ENCODE measurements at places on chromosomes 12 and 14.

DNA sequence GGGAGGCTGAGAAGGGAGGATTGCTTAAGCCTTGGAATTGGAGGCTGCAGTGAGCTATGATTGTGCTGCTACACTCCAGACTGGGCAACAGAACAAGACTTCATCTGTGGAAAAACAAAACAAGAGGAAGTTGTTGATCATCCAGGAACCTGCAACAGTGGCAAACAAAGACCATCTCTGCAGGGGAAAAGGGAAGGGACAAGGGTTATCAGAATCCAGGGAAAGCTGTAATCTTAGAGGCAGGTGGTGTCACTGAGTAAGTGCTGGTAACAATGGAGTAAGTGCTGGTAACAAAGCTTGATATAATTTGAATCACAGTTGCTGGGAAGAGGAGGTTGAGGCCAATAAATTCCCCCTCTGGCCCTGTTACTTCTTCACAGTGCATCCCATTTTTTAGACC lies 27.5 kb upstream of the DCN start:
- no peak for DNase-seq

- DNase-seq = no peak
Measured at GRCh38 chr12:30870491-30871265, 55.9 kb upstream of the TSPAN11 start.

DNA sequence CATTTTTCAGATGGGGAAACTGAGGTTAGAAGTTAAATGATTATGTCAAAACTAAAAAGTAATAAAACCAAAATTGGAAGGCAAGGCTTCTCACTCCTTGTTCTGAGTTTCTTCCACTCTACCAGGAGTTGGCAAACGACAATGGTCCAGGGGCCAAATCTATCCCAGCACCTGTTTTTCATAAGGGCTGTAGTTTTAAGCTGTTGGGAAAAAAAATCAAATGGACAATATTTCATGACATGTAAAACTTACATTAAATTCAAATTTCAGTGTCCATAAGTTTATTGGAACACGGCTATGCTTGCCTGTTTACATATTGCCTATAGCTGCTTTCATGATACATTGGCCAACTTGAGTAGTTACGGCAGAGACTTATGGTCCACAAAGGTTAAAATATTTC lies 56.7 kb upstream of the TMCC3 start:
- DNase-seq = no peak

DNA sequence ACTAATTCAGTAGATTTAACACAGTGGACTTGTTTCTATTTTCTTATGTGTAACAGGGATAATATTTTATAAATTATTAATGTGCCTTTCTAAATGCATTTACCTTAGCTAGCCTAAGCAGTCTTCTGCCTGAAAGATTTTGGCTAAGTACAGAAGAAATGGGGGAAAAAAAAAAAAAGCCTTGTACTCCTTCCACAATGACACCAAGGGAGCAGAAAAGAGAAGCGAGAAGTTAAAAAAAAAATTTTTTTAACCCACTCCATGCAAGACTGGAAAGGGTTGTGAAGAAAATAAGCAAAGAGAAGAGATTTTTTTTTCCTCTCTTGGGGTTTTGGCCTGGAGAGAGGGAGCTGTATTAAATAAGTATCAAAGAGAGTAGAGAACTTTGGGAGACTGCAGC lies 28.7 kb downstream of the NELL2 start:
- no peak for DNase-seq

DNA sequence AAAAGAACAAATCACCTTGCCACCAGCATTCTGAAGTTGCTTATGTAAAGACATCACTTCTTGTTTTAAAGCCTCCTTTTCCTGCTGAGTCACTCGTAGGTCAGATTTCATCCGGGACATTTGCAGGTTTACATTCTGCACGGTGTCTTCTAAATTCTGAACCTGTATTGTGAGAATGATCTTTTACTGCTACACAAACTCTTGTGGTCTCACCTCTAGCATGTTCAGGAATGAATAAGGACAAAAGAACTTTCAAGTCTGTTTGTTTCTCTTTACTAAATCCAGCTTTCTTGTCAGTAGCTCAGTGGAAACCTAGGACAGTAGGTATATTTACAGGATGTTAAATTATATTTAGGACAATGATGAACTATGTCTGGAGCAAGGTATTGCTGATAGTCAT lies 73.5 kb upstream of the SAV1 start:
- peak; percentile 30 for DNase-seq

- DNase-seq = no peak
Measured at GRCh38 chr12:90859591-90859990, 95.4 kb downstream of the CCER1 start.

GRCh38 chr12:6529291-6529737 lies 5.0 kb upstream of the GAPDH start:
- DNase-seq = no peak

DNA sequence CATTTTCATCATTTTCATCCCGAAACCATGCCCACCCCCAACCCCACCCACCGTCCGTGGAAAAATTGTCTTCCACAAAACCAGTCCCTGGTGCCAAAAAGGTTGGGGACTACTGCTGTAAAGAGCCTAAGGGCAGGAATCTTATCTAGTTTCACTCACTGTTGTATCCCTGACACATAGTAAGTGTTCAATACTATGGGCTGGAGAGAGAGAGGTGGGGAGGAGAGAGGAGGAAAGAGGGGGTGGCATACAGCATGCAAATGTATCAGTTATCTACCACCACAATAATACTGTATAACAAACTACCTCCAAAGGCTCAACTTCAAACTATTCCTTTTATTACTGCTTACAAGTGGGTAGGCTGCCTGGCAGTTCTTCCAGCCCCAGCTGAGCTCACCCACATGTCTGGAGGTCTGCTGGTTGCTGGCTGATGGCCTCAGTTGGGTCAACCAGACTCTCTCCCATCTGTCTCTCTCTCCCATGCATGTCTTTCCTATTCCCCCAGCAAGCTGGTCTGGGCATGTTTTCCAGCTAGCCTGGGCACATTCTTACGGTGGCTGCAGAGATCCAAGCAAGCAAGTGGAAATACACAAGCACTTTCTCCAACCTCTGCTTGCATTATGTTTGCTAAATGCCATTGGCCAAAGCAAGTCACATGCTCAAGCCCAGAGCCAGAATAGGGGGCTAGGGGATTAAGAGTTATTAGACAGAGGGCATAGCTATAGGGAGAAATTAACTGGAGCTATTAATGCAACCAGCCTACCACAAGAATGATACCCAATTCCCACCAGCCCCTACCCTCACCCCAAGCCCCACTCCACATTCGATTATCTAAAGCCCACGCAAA lies 31.6 kb upstream of the FICD start:
- no peak for DNase-seq
